ENCODE measurements at places on chromosomes 16 and 17.

DNA sequence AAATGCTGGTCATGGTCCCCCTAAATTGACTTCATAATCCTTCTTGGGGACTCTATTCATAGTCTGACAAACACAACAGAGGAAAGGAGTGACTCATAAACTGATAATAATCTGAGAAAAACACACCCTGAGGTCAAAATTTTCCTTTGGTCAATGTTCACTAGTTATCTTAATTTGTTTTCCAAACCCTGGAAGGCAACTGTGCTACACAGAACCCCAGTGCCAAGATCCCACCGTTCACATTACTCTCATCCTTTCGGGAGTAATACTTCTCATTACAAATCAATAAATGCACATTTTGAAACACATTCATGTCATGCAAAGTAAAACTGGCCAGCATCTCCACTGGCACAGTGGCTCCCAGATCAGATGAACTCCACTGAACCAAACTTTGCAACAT lies 23.2 kb downstream of the COIL start:
- DNase-seq = no peak

- DNase-seq = peak; percentile 49
These were observed 52.0 kb downstream of the SREBF1 start for GRCh38 chr17:17784657-17785267.

GRCh38 chr16:3036726-3037315 lies at the start of gene BICDL2:
BICDL2 (minus strand) TSS chr16:3036944; CDS start chr16:3035496, 1,448 bp downstream.
- no peak for DNase-seq

DNA sequence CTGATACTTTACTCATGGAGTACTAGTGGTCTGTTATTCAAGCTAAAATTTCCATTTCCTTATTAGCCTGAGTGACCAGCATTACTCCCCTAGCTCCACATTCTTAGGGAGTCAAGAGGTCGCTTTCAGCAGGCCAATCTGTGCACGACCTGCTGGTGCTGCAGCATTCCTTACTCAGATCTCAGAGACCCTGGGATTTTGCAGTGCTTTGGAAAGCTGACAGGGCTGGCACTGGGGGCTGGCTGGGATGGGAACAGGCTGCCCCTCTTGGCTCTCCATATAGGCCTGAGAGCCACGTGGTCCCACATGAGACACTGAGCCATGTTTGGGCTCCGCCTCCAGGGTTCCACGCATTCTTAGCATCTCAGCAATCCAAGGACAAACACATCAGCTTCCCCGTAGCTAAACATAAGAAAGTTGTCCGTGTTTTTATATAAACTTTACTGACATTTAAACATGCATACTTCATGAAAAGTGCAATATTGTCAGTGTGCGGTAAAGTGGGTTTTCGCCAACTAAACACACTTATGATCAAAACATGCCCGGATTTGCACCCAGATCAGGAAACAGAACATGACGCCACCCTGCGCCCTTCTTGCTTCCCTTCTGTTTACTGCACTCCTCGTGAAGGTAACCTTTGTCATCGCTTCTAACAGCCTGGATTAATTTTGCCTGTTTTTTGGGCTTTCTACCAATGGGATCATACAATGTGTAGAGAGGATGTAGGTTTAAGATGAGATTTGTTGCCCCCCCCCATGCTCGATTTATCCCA lies 254.5 kb upstream of the CACNG5 start:
- no peak for DNase-seq

DNA sequence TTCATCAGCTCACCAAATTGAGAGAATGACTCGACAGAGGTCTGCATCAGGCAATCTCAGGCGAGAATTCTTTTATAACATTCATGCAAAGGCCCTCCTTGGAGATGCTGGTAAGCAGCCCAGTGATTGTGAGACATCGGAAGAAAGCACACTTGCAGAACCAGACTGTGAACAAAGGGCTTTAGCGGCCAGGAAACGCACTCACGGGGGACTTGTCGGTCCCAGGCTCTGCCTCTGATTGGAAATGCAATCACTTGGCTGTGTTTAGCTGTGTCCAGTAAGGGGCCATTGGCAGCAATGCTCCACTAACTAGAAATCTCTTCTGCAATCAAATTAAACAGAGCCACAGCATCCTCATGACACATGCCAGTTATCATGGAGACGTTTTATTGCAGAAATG lies 226.7 kb upstream of the CDH13 start:
- no peak for DNase-seq

- no peak for DNase-seq
These were observed 117.9 kb downstream of the CYLD start for GRCh38 chr16:50859628-50860360.

DNA sequence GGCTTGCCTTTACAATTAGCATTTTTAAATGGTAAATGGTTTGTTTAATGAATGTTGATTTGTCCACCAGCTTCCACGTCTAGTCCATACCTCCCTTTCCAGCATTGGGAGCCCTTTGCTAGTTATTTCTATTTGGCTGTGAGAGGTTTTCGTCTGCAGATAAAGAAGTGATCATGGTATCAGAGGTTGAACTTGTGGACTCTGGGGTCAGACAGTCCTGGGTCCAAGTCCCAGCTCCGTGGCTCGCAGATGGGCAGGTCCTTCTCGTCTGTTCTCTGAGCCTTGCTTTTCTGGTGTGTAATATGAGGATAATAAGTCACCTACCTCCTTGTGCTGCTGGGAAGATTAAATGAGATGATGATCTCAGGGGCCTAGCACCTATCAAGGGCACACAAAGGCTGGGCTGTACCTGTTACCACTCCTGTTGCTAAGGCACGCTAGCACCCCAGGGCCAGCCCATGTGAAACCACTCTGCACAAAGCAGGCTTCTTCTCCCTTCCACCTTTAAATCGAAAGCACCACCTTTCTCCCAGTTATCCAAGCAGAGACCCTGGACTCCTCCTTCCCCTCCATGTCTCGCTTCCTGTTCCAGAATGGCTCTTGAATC lies 103.9 kb downstream of the GNAO1 start:
- DNase-seq = no peak
